ENCODE measurements at places on chromosomes 3 and 15.

GRCh38 chr3:39133093-39133490 is 20.3 kb downstream of the CSRNP1 start:
- DNase-seq, result no peak

GRCh38 chr3:94734206-94734605 is 671.3 kb downstream of the NSUN3 start:
- no peak for DNase-seq

DNA sequence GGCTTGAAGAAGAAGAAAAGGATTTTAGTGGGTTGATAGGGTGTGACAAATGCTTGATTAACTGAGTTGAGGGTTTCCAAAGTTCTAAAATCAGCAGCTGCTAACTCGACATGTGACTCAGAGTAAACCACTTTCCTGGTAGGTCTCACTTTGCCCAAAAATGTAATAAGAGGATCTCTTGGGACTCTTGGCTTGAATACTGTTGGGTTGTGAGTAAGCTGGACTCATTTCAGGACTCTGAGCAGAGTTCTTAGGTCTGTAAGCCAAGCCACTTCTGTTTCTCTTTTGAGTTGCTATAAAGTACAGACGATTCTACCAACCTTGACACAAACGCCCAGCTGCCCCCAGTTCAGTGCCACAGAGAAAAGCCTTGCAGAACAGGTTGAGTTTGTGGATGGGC is 241.1 kb downstream of the ZNF621 start:
- peak; percentile 69 for DNase-seq

DNA sequence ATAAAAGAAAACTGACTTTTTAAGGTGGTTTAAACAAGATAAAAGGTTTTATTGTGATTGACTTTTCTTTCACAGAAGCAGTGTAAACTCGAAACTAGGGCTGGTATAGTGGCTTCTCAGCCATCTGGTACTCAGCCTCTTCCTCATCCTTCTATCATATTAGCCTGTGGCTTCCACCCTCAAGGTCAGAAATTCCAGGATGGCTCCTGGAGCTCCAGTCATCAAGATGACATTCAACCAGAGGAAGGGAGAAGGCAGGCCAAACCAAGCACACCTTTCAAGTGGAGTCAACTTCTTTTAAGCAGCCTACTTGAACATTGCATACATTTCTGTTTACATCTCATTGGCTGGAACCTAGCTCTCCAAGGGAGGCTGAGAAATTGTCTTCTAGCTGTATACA is 1.3 kb upstream of the MESD start:
- no peak for DNase-seq

- DNase-seq, result no peak
These were observed 82.1 kb downstream of the FILIP1L start for GRCh38 chr3:100032243-100032642.

GRCh38 chr15:42329992-42330391 is 29.3 kb upstream of the CAPN3 start:
- no peak for DNase-seq

- no peak for DNase-seq
These were observed 1.3 kb downstream of the CFAP100 start for GRCh38 chr3:126395846-126396513.

DNA sequence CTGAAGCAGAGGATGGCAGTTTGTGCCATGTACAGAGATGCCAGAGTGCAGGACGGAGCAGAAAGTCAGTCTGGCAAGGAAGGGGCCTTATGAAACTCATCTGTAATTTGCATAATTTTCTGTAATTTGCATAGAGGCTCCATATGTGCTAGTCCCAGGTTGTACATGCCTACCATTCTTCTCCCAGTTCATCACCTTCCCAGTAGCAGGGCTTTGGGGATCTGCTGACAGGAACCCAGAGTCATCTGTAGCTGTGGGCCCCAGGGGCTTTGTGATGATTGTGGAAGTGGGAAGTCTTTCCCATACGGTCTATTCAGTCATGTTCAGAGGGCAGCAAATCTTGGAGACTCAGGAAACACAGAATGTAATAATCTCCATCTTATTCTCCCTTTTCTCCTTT is 42.4 kb upstream of the SIAH2 start:
- no peak for DNase-seq

DNA sequence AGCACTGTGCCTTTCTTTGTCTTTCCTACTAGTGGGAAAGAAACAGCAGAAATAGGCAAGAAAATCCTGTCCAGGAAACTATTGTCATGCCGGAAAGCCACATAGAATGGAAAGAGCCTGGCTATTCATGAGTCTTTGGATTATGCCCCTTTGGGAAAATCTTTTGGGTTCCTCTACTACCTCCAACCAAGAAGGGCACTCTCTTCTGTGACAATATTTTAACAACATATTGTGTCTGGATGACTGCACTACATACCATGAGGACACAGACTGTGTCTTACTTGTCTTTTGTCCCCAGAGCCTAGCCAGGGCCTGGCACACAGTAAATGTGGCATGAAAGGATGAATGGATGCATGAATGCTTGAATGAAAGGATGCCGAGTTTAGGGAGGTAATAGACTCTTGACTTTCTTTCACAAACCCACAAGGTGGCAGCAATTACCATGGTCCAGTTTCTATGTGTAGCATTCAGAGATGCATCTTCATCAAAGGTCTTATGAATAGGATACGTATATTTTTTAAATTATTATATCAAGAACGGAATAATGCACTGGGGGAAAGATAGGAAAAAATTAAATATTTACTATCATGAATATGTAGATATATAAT is 30.3 kb downstream of the ARL14 start:
- DNase-seq, result peak; percentile 58

GRCh38 chr15:29222129-29222853 is 47.3 kb downstream of the NSMCE3 start:
- no peak for DNase-seq

DNA sequence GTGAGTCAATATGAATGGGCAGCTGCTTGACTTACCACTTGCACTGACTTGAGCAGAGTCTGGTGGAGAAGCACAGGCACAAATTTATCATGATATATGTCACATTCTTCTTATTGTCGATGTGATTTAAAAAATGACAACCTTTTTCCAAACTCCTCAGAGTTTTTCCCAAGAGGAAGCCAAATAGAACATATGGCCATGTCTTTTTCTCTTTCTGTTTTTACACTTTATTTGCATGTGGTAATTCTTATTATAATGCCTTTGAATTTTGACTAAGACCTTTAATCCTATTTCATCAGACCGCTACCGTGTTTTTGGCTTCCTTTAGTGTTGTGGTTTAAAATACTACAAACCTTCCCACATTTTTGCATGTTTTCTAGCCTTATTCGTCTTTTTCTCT is 666.2 kb downstream of the PDCD6IP start:
- no peak for DNase-seq

DNA sequence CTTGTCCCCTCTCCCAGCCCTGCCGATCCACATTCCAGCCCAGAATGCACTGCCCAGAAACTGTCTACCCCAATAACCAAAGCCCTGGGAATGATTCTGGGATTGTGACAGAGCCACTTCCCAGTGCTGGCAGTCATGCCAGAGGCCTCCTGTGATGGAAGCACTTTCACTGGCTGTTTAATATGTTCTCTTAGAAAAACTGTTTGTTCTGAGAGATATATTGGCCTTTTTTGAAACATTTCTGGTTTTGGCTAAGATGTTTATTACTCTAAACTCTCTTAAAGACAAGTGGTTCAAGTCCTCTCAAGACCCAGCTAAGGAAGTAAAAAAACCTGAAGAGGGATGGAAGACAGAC is 74.0 kb upstream of the HACD2 start:
- DNase-seq, result peak; percentile 79

DNA sequence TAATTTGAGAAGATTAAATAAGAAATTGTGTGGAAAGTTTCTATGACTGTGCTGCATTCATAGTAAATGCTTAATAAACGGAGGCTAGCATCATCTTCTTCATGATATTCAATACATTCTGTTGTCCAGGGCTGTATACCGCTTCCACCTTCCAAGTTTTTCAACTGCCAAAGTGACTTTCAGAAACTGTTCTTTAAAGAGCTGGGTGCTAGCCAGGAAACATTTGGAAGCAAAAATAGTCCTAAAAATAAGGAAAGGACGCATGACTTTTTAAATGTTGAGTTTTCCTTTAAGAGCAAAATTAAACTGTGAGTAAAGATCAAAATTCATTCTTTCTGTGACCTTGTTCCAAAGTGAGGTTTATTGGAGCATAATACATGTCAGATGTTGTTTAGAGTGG is 9.4 kb upstream of the ERC2 start:
- no peak for DNase-seq

- no peak for DNase-seq
These were observed 984 bp downstream of the CCR5 start for GRCh38 chr3:46371519-46372340.

DNA sequence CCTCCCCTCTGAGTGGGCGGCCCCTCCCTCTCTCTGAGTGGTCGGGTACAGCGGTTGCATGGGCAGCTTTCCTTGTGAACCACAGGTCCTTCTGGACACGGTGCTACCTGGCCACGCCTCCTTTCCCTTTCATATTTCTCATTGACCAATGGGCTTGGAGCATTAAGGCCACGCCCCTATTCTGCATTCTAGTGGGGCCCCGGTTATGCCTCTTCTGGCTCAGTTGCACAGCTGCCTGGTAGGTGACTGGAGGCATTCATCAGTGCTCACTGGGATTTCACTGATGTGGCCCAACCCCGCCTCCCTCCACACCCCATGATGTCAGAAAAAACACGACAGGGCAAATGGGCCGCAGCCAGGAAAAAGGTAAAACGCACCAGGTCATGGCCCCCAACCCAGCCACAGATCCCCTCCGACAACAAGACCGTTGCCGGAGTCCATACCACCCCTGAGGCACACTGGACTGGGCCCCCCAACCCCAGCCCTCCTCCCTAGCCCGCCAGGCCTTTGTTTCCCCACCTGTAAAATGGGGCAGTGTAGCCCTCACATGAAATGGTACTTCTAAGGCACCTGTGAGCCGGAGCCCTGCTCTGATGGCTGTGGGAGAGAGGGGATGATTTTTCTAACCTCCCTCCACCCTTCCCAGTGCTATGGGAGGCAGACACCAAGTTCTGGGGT is 26.3 kb downstream of the NGRN start:
- no peak for DNase-seq

- no peak for DNase-seq
These were observed 31.6 kb downstream of the PYDC2 start for GRCh38 chr3:191492601-191493000.

DNA sequence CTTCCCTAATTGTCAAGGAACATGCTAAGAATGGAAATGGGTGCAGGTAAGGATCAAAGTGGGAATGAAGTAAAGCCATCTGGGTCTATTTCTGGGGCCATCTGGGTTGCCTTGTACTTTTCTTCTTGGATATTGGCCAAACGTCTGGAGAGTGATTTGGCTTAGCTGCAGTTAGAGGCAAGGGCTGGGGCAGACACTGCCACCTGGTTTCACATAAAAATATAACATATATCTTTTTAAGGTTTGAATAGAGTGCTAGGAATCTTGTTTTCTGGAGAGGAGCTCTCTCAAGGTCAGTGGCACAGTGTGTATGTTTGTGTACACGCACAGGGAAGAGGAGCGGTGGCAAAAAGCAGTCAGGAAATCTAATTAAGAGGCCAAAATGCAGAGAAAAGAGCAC is 24.7 kb upstream of the EOMES start:
- DNase-seq, result no peak

DNA sequence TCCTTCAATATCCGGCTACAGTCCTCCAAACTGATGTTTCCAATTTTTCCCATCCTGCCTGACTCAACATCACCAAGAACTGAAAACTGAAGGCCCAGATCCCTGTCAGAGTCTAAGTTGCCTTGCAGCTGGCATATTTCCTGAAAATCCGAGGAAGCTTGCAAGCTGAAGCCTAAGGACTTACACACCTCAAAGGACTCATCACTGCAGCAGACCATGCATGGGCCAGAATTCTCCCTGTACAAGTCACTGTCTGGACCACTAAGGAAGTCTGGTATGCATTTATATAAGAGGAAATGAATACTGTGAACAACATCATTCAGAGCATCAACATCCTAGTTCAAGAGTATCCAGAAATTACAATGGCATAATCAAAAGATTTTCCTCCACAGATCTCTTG is 548.8 kb upstream of the MDFIC2 start:
- DNase-seq, result no peak

DNA sequence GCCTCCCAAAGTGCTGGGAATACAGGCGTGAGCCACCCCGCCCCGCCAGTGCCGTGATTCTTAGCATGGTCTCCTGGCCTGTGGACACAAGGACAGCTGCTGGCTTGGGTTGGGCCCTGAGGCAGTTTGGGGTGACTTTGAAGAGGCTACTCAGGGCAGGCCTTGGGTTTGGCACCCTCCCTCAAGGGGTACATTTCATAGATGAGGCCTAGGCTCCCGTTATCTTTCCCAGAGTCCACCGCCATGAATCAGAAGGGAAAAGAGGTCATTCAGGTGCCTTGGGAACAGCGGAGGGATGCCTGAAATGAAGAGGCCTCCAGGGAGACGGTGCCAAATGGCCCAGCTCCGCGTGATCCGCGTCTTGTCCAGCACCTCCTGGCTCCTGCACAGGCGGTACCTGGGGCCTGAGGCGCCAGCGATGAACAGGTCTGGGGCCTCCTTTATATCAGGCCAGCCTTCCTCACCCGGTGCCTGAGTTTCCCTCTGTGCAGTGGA is 9.3 kb downstream of the GNAI2 start:
- no peak for DNase-seq

DNA sequence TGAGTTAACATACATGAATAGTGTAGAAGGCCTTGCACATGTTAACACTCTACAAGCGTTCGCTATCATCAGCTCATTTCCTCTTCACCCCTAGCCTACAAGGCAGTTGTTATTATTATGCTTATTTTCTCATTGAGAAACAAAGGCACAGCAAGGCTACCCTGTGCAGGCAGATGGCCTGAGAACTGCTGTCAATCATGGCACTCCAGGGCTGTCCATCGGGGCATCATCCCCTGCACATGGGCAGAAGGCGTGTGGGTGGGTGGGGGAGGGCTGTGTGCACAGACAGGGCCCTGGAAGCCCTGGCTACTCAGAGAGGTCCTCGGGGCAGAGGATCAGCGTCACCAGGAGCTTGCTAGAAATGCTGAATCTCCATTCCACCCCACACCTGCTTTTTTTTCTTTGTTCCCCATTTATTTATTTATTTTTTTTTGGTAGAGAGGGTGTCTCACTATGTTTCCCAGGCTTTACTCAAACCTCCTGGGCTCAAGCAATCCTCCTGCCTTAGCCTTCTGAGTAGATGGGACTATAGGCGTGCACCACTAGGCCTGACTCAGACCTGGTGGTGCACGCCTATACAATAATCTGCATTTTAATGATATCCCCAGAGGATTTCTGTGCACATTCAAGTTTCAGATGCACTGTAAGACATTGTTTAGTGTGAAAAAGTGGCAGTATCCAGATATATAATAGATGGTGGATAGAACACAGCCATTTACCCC is 9.6 kb upstream of the ZXDC start:
- no peak for DNase-seq

DNA sequence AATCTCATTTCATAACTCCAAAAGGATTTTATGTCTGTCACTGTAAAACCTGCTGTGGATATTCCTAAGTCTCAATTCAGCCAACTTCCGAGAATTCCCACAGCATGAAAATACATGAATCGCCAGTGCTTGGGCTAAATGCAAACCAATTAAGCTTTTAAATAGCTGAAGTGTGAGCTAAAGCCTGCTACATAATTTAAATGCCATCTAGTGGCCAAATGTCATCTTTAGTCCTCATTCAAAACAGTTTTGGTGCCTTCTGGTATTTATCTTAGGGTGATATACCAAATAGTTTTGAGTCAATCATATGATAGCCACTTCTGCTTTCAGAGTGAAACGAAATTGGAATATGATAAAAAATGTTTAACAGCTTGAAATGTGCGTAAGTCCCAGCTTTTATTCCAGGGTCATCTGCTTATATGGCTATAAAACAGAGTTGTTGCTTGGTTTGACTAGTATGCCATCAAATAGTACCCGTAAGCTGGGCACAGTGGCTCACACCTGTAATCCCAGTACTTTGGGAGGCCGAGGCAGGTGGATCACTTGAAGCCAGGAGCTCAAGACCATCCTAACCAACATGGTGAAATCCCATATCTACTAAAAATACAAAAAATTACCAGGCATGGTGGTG is 41.8 kb upstream of the CCNL1 start:
- DNase-seq, result peak; percentile 53

Measured in fibroblast of gingiva (primary cell).